Effector memory CD4-positive, alpha-beta T cell (primary cell): ENCODE measurements at places on chromosomes 2 and 18.

GRCh38 chr2:179233626-179234430, 30.8 kb downstream of the SESTD1 start:
- DNase-seq: no peak

DNA sequence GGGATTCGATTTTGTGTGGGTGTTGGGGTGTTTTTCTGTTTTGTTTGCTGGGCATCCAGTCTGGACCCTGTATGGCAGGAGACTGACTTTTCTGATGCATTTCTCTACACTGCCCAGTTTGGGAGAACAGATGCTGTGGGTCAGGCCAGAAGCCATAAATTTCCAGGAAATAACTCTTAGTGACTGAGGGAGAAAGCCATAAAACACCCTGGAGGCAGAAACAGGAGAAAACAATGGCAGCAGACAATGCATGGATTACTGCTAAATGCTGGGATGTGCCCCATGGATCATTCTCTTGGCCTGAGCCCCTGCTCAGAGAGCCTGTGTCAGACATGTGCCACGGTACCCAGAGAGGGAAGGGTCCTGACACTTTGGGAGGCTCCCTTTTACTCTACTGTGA, 133.6 kb upstream of the CAPN13 start:
- no peak for DNase-seq

DNA sequence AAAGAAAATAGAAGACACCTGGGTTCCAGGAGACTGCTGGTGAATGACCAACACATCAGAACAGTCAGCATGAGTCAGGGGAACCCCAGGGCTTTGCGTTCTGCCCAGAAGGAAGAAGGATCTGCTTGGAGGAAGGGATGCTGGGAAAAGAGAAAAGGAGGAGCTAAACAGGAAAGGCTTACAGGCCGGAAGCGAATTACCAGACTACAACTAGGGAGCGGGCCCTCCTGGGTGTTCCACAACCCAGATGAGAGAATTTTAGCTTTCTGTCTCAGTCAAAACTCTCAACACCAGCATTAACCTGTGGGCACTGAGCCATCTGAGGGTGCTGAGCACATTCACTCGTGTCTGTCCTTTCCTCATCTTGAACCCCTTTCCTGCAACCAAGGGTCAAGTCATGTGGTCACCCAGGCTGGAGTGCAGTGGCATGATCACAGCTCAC, 19.2 kb downstream of the CDC42EP3 start:
- DNase-seq: no peak

- DNase-seq: no peak
Observed at GRCh38 chr2:74364533-74365505, 15.3 kb downstream of the DCTN1 start.

- no peak for DNase-seq
Observed at GRCh38 chr2:138059487-138060300, 95.4 kb downstream of the HNMT start.

DNA sequence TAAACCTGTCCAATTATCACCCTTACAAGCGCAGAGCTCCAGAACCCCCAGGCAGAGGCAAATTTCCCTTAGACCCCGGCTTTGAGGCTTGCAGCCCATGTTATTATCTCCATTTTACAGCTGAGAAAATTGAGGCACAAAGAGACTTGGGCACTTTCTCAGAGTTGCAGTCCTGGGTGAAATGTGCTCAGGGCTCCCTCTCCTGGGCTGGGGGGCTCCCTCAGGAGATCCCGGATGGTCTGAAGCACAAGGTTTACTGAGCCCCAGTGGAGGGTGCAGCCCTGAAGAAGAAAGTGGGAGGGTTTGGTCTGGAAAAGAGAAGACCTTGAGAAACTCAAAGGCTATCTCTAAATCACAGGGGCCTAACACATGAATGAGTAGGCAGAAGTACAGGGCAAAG, 156.6 kb downstream of the CYRIA start:
- DNase-seq: no peak

GRCh38 chr18:39886136-39886535, 2068.9 kb upstream of the PIK3C3 start:
- DNase-seq: no peak

DNA sequence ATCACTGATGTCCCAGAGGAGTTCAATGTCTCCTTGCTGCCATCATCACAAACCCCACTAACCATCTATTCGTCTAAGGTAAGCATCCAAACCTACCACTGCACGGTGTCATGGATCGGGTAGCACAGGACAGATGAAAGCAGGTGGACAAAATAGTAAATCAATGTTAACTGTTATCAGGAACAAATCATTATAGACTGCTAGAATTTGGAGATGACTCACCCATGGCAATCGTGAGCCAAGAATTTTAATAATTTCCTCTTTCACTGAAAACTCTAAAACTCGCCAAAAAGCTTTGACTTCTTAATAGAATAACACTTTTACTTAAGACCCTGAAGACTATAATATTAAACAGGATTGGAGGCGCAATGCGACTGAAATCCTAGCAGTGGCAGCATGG, 33.7 kb upstream of the BZW1 start:
- no peak for DNase-seq

- peak; percentile 52 for DNase-seq
Observed at GRCh38 chr2:25274868-25275574, 66.7 kb downstream of the DNMT3A start.

DNA sequence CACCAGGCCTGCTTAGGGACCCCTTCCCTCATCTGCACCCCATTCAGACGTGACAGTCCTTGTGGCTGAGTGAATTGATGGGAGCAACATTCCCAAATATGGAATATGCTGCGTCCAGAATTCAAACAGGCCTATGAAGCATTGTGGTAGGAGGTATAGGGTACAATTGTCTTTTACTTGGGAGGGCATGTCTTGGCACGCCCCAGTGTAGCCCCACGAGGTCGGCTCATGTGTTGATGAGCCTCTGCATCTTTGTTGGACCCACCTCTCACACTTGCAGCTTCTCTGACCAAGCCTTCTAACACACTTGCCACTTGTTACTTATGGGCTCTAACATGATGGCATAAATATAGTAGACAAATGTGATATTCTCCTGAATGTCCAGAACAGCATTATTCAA, 1.6 kb downstream of the TIMM21 start:
- DNase-seq: no peak

DNA sequence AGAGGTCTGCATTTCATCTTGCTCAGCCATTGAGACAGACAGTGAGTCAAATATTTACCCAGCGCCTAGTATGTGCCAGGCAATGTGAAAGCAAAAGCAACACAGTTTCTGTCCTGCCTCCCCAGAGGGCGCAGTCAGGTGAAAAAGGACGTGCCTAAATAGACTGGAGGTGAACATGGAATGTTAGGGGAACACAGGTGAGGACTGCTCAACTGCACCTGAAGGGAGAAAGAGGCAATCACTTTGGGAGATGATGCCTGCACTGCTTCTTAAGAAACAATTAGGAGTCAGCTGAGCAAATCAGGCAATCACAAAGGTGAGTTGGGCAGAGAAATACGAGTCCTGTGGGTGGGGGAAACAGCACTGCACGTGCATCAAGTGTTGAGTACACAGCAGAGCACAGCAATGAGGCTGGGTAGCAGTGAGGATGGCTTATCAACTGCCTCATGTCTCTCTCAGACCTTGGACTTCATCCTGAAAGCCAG, 218.3 kb upstream of the SMAD7 start:
- no peak for DNase-seq

- DNase-seq: no peak
Observed at GRCh38 chr2:51013079-51013932, 18.6 kb downstream of the NRXN1 start.

DNA sequence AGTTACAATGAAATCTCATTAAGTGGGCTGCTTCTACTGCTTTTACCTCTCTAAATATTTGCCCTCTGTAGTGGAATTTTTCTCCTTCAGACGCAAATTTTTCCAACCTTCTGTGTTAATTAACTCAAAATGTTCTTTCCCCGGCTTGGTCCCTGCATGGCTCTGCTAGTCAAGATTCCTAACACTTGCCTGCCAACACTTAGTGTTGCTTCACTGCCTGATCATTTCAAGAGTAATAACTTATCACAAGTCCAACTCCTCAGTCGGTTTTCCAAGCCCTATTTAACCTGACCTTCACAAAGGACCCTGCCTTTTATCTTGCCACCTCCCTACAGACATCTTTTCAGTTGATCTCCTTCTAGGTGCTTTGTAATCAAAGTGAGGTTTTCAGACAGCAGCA, 142.7 kb downstream of the HRH4 start:
- no peak for DNase-seq

DNA sequence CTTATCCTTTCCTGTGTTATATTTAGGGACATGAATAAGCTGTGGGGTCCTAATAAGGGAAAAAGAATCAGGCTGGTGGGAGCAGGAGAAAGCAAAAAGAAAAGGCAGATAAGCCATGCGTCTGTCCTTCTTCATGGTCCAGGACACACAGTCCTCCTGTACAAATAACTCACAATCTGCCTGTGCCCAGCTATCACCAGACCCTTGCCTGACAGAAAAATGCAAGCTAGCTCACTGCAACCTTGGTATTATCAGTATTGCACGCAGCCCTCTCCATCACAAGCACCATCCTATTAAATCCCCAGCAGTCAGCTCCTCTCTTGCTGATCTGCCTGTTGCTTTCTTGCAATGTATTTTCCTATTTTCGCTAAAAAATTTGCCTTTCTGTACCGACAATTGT, 78.0 kb downstream of the NEURL3 start:
- DNase-seq: no peak

GRCh38 chr2:79788952-79789651, 276.3 kb downstream of the CTNNA2 start:
- DNase-seq: no peak

- DNase-seq: no peak
Observed at GRCh38 chr2:240972201-240972600, 26.2 kb upstream of the SNED1 start.

DNA sequence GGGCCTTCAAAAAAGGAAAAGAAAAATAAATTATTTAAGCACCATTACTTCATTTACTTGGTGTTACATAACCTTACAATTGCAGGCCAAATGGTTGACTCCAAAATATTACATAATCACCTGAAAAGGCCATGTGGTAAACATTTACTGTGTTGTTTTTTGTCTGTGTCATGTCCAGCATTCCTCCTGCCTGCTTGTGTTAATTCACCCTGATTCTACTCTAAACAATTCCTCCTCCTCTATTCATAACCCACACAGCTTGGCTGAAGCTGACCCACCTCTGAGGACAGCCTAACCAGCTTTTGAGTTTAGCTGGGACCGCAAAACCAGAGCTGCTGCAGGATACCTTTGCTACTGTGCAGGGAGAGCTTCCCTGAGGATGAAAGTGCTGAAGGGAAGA, 35.4 kb downstream of the TMX3 start:
- DNase-seq: no peak

DNA sequence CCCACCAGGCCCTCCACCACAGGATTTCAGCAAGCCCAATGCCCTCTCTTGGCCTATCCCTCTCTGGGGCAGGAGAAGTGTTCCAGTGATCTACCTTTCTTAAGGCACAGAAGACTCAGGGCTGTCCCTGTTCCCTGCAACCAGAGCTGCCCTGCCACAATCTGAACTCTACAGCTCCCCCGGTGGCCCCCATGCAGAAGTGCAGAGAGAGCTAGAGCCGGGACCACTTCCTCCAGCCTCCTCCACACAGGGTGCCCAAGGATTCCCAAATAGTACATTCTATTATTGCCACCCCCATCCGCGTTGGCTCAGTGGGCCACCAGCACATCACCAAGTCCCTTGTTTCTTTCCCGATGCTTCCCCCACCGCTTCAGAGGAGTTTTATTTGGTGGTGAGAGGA, 114.8 kb upstream of the PTPRM start:
- DNase-seq: no peak

- DNase-seq: no peak
Observed at GRCh38 chr2:150675807-150676206, 188.3 kb upstream of the RND3 start.

DNA sequence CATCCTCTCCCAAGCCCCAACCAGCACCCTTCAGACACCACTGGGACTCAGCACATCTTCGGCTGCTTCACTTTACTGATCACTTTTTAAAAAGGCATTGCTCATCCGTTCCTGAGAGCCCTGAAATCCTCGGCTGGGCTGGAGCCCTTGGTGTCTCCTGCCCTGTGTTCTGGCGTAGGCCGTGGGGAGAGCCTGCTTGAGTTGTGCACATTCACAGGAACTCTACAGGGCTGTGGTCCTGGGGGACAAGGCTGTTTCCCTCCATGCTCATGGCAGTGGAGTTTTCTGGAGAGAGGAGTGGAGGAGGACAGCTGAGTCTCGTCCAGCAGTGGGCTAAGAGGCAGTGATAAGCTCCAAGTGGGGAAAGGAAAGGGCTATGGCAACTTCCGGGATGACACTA, 15.9 kb downstream of the CENPA start:
- DNase-seq: no peak

DNA sequence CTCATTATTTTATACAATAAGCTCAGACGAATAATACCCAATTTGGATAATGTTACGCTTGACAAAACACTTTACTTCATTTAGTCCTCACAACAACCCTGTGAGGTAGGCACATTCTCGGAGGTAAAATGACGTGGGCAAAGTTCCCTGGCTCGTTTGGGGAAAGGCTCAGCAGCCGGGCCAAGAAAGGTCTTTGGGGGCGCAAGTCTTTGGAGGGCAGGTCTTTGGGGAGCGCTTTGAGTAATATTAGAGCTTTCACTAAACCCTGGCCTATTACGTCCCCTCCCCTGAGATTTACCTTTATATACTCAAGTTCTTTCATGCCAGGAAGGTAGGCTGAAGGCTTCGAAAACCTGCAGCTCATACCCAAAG, 427 bp downstream of the RBKS start:
- no peak for DNase-seq

- DNase-seq: no peak
Observed at GRCh38 chr2:52097071-52097470, 1065.1 kb upstream of the NRXN1 start.

GRCh38 chr2:162050513-162050961, 23.5 kb downstream of the DPP4 start:
- no peak for DNase-seq
